ENCODE measurements at places on chromosomes 12 and 14.
A peak's percentile ranks its signal among the peaks of the same experiment; 100 is the strongest.

DNA sequence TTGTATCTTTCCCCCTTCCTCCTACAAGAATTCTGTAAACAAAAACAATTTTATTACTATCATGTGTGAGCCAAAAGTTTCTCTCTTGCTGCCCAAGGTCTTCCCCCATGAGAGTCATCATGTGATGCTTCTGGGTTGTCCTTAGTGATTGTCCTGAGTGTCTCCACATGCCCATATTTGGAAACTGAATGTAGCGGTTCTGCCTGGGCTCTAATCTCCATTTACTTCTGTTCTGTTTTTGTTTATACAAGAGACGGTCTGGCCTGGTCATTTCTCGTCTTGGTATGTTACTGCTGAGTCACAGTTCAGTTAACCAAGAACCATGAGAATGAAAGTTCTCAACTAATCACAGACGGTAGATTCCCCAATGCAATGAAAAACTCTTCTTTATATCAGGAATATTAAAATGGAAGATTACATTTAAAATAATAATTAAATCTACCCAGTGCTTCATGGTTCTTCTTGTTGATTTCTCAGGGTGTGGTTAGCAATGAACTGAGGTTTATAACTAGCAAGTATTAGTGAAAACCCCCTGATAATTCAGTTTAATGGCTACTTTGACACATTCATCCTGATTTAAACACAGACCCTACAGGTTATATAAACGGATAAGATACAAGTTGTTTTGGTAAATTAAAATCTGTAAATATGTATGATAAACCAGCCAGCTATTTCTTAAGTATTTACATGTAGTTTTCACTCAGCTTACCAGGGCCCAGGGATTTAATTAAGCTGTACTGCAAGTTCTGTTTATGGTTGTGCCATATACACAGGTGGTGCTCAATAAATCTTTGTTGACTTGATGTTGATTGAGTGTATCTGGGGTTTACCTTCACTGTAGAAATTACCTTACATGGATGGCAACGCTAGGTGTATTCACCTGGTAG, 81.1 kb downstream of the PELI2 start:
- no peak for DNase-seq

- no peak for DNase-seq
These were observed 90.2 kb downstream of the CHGA start for GRCh38 chr14:93012951-93013719.

DNA sequence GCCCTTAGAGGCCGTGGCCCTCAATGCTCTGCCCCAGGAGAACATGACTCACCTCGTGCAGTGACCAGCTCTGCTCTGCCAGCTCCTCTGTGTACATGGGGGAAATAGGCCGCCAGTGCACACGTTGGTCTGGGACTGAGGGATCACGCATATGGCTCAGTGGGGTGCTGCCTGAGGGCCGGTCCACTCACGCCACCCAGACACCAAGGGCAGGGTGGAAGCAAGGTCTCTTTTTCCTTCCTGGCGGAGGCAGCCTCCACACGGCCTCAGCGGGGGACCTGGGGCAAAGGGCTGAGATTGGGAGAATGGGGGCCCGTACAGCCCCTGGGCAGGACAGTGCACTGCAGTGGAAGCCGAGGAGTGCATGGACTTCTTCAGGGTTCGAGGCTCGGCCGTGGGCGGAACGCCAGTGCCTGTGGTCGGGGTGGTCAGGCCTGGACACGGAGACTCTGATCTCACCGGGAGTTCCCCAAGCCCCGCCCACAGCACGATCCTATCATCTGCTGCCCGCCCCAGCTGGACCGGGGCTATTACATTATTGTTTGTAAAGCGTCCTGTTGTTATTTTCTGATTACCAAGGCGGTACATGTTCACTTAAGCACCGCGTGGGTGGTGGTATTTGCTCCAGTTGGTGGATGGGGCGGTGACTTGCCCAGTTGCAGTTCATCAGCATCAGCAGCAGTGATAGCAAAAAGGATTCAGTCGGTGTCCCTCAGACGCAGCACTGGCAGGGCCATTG, 38.8 kb upstream of the TDRD9 start:
- DNase-seq = no peak

GRCh38 chr14:100658181-100658886, 68.4 kb upstream of the DLK1 start:
- DNase-seq = no peak

DNA sequence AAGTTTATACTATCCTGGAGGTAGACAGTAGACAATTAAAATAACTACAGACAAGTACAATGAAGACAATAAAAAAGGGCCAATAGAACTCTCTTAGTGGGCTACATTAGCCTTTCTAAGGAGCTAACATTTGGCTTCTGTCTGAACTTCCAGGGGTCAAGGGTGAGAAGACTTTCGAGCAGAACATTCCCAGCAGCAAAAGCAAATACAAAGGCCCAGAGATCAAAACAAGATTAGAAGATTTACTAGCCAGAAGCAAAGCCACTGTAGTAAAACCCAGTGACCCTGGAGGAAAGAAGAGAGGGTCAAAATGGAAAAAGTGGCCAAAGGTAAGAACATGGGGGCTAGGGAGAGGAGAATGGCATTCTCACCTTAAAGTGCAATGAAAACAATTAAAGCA, 63.2 kb downstream of the ATP2B1 start:
- DNase-seq = no peak

GRCh38 chr12:124394462-124395128, 99.7 kb downstream of the RFLNA start:
- no peak for DNase-seq

DNA sequence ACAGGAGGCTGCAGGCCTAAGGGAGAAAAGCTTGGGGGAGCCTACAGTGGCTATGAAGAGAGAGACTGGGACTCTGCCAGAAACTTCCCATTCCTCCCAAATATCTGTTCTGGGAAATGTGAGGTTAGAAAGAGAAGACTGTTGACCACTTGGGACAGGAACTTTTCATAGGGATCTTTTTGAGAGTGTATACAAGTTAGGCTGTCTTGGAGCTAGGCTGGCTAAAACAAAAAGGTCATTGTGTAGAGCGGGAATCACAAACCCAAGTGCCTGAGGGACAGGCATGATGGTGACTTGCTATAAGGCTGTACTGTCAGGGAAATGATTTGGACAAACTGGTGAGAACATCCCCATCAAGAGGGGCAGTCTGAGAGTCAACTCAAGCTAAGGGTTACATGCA, 175.1 kb downstream of the GRIP1 start:
- DNase-seq = no peak

GRCh38 chr14:54329082-54329695, 67.6 kb upstream of the CDKN3 start:
- no peak for DNase-seq

- no peak for DNase-seq
These were observed 90.4 kb upstream of the SFSWAP start for GRCh38 chr12:131620520-131620919.

GRCh38 chr12:107317751-107318555, 224.6 kb upstream of the CRY1 start:
- DNase-seq = peak; percentile 76

DNA sequence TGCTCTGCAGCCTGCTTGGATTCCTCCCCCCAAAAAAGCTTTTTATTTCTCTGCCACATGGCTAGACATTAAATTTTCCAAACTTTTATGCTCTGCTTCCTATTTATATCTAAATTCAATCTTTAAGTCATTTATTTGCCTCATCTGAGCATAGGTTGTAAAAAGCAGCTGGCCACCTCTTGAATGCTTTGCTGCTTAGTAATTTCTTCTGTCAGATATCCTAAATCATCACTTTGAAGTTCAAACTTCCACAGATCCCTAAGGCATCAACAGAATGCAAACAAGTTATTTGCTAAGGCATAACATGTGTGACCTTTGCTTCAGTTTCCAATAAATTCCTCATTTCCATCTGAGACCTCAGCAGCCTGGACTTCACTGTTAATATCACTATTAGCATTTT, 209.6 kb downstream of the FSCB start:
- DNase-seq = no peak

DNA sequence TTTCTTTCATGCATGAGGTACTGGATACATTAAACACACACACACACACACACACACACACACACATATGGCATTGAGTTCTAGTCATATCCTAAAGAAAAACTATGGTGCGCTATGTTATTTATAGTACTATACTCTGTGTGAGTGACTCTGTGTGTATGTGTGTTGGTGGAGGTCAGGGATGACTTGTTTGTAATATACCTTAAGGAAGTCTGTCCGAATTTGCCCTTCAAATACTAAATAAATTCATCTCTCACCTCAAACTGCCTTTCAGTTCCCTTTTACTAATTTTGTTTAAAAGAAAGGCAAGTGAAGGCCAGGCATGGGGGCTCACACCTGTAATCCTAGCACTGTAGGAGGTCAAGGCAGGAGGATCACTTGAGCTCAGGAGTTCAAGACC, 2.1 kb upstream of the AKAP5 start:
- no peak for DNase-seq

GRCh38 chr12:1848146-1848545, 27.8 kb downstream of the LRTM2 start:
- DNase-seq = no peak

DNA sequence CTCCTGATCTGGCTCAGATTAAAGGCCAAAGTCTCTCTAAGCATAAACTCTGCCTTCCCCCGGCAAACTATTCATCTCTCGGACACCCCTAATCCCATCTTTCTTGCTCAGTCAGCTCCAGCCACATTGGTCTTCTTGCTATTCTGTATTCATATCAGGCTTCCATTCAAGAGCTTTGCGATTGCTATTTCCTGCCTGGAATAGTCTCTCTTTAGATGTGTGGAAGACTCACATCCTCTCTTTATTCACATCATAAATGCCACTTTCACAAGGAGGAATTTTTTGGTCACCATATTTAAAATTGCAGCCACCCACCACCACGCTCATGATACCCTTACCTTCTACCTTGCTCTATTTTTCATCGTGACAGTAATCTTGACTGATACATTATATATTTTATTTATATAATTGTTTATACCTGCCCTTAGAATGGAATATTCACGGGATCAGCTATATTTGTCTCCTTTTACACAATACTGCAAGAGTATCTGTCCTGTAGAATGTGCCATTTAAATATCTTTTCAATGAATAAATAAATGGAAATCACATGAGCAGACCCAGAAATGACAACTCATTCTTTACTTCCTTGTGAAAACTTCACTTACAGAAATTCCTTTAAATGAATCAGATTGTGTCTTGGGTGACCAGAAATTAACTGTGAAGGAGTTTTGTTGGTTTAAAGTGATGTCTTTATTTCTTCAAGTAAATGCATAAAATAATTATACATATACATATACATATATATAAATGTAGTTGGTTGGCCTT, 780.6 kb upstream of the FLRT2 start:
- DNase-seq = no peak

DNA sequence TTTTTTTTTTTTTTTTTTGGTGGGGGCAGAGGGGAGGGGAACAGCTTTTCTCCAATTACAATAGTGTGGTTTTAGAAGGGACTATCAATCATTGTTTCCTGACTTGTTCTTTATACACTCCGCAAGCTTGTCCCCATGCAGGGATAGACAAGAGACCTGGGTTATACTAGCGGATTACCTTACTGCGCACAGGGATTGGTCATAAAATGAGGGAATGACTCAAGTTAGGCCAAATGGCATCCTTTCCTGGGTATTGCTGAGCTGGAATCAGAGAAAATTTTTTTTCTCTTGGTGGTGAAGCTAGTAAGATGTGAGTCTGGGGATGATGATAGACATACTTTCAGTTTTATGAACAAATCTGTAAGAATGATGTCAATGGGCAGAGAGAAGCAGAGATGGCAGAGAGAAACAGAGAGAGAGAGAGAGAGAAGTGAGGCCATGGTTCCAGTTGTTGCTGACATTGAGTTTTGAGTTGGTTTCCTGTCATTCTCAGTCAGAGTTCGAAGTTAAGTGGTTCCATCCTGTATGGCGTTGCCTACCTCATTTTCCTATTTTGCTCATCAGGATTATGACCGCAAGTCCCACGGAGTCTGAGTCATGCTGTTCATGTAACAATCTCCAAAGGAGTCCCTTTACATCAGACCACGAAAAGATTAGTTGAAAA, 59.1 kb upstream of the OTOGL start:
- DNase-seq = no peak

GRCh38 chr14:51180577-51180976, 59.5 kb upstream of the TMX1 start:
- DNase-seq = no peak

DNA sequence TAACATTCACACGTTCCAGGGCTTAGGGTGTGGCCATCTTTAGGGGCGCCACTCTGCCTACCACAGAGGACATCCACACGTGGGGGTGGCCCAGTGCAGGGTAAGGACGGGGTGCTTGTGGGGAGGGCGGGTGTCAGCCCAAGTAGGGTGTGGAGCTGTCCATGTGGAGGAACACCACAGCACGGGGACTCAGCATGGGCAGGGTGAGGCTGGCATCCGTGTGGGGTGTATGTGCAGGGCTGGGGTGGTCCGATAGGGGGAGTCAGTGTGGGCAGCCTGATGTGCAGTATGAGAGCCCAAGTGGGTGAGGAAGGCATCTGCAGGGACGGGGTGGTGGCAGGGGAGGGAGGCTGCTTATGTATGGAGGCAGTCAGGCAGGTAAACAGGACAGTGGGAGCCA, 17.7 kb downstream of the PSMC1 start:
- DNase-seq = no peak

Measured in effector memory CD8-positive, alpha-beta T cell (primary cell).